ENCODE measurements at places on chromosomes 13 and 19.

GRCh38 chr13:27792393-27793218 is at the start of gene GSX1:
Gene GSX1 (plus strand): TSS chr13:27792483. CDS start chr13:27792691, 208 bp downstream.
- peak; percentile 56 for DNase-seq

- DNase-seq: peak; percentile 91
Observed at GRCh38 chr19:11505504-11506100, at the start of gene ZNF653. Gene ZNF653 (minus strand): TSS chr19:11505839. CDS start chr19:11505786, 53 bp downstream.

DNA sequence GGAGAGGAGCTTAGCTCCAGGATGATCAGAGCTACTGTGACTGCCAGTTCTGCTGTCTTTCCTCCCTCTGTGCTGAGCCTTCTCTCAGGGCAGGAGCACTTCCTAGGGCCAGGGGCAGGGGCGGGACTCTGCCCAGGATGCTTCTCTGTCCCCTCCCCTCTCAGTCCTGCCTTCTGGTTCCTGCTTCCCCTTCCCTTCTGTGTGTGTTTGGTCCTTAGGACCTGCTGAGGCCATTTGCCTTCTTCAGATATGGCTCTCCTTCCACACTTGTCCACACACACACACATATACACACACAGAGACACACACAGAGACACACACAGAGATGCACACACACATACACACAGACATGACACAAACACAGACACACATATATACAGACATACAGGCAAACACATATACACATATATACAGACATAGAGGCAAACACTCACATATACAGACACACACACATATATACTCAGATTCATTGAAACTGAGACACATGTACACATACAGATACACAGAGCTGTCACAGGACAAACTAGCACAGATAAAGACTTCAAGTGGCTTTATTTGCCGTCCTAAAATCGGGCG is 22.0 kb upstream of the CD177 start:
- DNase-seq: no peak

GRCh38 chr13:79490824-79491223 is 9.9 kb downstream of the NDFIP2 start:
- no peak for DNase-seq

GRCh38 chr13:44146138-44146537 is 227.5 kb upstream of the SERP2 start:
- DNase-seq: no peak

DNA sequence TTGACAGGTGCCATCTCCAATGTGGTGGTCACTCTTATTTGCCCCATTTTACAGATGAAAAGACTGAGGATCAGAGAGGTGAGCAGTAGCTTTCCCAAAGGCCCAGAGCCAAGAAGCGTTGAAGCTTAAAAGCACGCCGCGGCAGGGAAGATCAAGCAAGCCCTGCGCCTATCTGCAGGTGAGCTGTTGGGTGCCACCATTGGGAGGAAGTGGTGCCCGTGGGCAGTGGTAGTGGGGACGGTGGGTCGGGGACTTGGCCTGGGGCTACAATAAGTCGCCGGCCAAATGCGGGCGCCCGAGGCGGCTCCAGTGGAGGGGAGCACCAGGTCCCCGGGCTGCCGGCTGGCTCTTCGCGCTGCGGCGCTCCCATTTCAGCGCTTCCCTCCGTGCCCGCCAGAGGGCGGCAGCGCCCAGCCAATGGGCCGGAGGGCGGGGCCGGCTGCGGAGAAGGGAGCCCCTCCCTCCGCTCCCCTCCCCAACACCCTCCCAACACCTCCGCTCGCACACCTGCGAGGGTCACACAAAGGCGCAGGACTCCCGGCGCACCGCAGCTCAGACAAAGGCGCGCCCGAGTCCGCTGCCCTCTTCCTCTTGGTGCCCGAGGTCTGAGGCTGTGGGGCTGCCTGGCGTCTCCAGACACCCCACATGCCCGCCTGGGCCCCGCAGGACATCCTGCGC is 744 bp upstream of the POU2F2 start:
- DNase-seq: peak; percentile 40

- no peak for DNase-seq
Observed at GRCh38 chr19:48819366-48819816, 8.6 kb upstream of the BCAT2 start.

DNA sequence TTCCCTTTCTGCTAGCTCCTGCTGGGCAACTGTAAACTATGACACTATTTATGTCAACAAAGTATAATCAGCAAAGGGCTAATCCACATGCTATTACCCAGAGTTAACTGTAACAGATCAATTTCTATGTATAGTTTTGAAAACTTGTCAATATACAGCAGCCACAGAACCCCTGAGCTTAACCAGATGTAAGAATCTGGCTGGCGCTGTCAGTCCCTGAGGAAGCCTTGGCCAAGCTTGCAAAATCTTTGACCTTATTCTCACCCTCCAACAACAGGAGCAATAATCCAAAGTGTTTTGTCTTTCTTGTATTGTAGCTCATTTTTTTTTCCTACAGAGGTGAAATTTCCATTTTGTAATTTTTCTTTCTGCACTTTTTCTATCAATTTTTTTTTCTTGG is 1230.1 kb upstream of the SLC10A2 start:
- no peak for DNase-seq

DNA sequence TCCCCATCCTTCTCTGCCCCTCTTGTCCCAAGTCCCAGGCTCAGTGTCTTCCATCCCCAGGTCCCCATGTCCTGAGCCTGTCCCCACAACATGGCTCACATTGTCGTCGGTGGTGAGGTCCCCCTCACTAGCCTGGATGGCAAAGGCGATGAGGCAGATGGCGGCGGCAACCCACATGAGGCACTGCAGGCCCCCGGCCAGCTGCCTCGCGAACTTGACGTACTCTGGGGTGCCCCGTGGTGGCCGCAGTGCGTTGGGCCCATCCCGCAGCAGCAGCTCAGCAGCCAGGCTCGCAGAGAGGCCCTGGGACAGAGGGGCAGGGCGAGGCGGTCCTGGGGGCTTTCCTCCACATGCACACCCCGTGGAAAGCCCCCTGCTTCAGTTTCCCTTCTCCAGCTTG is 1.1 kb downstream of the ATP4A start:
- DNase-seq: no peak

GRCh38 chr13:23201870-23202269 is 21.1 kb downstream of the SGCG start:
- no peak for DNase-seq

DNA sequence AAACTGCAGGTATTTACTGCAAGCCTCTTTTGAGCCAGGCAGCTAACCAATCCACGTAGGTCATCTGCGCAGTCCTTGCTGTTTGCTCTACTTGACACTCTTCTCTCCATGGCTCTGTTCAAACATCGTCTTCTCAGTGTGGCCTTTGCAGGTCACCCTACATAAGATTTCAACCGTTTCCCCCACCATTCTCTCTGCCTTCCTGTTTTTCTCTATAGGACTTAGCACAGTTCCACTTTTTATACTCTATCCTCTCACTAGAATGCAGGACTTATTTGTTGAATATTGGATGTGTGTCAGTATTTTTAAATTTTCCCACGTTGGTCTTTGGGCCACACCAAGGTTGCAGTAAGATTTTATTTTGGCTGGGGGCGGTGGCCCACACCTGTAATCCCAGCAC is 1.7 kb upstream of the FBXW9 start:
- no peak for DNase-seq

DNA sequence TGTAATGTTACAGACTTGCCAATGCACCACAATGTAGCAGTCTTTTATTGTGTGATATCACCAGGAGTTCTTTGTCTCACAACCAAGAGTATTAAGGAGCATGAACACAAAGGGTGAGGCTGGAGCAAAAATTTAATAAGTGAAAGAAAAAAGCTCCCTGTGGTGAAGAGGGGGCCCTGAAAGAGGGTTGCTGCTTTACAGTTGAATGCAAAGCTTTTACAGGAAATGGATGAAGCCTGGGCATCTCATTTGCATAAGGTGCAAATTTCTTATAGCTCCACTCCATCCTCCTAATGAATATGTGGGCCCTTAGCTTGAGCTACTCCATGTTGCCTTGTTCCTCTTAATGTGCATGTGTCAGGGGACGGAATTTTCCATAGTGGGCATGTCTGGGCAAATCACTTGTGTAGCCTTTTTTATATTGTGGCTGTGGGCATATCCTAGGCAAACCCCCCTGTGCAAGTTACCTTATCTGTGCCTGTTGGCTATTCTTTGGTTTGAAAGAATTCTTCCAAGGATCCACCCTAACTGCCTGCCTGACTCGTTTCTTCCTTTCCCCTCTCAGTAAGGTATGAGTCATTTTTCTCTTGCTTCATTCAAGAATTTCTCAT is 45.3 kb upstream of the TRPC4 start:
- DNase-seq: no peak

GRCh38 chr13:98032168-98032567 is 78.7 kb downstream of the IPO5 start:
- no peak for DNase-seq

DNA sequence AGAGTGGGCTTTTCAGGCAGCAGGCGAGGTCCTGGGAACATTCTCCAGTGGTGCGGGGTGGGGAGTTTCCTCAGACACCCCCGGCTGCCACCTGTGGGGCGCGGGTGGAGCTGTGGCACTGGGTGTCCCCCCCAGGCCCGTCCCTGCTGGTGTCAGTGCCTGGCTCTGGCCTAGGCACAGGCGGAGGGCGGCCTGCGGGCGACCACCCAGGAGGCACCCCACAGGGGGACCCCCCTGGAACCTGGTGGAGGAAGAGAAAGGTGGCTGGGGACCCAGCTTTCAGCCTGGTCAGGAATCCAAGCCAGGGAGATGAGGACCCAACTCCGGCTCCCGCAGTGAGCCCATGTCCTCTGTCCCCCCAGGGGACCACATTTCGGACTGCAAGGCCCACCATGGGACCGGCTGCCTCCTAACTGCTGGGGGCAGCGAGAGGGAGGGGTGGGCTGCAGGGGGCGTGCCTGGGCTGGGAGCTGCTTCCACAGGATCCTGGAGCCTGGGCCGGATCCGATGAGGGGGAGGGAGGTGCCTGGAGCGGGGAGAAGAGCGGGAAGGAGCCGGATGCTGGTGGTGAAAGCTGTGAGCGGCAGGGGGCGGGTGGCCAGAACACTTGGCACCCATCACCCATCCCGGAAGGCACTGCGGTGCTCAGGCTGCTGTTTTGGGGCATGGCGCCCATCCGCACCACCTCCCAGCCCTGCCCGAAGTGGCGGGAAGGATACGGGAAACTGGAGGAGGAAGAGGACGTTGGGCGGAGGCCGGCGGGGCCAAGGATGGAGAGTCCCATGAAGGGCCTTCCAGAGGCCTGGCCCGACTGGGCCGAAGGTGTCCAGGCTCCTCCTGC is 5.5 kb upstream of the CTXN1 start:
- DNase-seq: no peak

DNA sequence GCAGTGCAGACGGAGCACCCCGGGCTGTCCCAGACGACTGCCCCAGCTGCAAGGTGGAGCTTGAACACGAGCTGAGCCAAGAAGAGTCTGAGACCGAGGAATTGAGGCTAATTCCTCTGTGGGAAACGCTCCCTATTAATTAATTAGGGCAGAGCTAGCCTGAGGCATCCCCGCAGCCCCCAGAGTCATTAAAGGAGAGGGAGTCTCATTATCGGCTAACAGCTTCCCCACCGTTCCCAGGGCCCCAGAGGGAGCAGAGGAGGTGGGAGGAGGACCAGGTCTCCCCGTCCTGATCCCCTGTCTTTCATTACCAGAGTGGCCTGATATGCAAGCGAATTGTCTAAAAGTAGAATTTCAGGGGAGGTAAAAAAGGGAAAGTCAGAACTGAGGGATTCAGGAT is 13.1 kb upstream of the SLC1A6 start:
- no peak for DNase-seq

- no peak for DNase-seq
Observed at GRCh38 chr19:57034544-57034943, 85.2 kb upstream of the USP29 start.

DNA sequence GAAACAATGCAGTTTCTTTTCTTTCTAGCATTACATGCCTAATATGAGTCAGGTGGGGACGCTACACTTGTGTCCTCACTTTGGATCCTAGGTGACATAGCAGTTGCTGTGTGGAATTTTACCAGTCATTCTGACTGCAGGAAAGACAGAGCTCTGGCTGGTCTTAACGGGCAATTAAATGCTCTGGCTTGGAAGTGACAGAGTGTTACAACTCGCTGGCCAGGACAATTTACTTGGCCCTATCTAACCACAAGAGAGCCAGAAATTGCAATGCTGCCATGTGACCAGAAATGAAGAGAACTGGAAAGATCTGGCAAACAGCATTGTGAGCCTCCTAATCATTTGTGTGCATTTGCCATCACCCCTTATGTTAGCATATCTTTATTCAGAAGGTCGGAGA is 351.1 kb downstream of the DCT start:
- peak; percentile 52 for DNase-seq

DNA sequence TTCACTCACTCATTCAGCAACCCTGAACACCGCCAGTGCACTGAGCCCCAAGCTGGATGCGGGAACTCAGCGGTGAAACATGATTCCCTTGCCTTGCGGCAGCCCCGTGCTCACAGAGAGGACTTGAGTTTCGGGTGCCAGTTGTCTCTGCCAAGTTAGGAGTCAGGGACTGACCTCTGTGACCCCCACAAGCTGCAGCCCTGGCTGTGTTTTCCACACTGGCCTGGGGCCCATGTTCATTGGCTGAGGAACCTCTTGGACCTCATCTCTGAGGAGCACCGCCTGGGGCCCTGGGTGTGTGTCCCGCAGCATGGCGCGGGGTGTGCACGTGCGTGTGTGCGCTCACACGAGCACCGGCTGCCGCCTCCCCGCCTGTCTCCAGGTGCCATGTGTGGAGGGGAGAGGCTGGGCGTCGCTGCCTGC is 31.0 kb downstream of the CAPN12 start:
- no peak for DNase-seq

DNA sequence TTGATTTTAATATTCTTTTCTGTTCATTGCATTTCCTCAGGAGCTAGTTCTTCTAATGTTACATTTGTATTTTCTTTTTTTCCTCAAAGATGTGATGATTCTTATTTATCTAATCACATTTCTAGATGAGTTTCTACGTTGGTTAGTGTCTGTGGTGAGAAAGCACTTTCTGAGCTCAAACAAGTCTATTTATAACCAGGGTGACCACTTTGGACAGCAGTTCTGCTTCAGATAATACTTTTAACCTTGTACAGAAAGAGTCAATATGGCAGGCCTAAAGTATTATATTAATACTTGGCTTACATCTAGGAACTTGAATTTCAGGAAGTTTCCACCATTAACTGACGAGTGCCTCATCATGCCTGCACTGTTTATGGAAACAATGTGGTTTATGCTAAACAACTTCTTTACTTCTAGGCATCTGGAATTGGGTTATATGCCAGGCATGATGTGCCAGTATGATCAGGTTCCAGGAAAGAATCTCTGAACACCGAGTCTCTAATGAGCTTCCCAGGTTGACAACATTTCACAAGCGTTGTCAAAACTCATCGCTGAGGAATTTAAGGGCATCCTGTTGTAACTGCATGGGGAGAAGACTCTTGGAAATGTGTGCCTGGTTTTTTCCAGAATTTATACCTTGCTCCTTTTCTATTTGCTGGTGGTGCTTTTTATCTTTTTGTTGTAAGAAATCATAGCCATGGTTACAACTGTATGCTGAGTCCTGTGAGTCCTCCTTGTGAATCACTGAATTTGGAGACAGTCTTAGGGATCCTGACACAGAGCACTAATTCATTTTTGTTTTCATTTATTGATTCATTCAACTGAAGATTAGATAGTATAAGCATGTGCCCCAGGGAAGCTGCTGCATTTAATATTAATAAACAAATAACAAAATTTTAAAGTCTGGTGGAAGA is 344.4 kb upstream of the PCDH9 start:
- DNase-seq: no peak
